ENCODE measurements at places on chromosomes 5 and 9.

DNA sequence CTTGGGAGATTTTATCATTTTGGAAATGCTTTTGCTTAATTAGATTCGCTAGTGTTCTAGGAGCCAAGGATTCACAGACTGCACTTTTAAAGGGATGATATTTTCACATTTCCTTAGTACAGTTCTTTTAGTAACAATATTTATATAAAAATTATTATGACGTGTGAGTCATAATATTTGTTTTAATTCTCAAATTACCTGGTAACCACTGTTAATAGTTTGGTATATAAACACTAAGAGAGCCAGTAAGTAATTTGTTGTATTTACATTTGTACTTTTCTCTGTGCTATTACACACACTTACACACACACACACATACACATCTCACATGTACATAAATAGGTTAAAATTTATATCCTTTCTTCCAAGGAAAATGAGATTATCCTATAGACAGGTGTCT is 58.8 kb upstream of the RAD23B start:
- no peak for DNase-seq

- no peak for DNase-seq
Observed at GRCh38 chr5:136133222-136133921, 727 bp downstream of the SMAD5 start.

DNA sequence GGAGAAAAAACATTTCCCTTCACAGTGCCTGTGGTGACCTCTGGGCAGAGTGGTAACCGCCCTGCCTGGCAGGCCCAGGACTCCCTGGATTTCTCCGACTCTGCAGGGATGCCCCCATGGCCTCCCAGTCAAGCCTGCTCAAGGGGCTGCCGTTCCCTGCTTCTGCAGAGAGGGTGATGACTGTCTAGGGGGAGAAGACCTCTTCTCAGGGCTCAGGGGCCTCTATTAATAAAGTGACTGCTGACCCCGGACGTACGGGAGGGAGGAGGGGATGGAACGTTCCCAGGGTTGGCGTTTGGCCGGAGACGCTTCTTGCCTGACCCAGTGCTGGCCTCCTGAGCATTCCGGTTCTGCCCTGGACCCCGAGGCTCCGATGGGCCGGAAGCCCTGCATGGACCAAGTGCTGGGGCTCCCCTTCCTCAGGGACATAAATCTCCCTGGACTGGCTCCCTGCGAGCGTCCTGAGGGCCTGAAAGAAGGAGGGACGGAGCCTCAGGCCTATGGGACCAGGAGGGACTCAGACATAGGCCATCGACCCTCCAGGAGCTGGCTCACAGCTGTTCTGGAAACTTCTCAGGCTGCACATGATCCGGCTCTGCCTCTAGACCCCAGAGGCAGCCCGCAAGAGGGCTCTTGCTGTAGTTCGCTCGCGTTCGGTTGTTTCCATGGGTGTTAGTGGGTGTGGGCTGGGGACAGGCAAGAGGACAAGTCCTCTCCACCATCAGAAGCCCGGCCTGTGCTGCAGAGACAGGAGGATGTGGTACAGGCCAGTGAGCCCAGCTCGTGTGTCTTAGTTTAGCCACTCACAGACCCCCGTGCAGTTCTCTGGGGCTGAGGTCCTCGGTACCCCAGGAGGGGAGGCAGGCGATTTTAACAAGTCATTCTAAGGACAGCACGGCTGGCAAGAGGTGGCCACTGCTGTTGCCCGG is 8.1 kb upstream of the RNU6ATAC start:
- DNase-seq, result no peak

GRCh38 chr5:1656271-1656975 is 132.7 kb upstream of the LPCAT1 start:
- no peak for DNase-seq

DNA sequence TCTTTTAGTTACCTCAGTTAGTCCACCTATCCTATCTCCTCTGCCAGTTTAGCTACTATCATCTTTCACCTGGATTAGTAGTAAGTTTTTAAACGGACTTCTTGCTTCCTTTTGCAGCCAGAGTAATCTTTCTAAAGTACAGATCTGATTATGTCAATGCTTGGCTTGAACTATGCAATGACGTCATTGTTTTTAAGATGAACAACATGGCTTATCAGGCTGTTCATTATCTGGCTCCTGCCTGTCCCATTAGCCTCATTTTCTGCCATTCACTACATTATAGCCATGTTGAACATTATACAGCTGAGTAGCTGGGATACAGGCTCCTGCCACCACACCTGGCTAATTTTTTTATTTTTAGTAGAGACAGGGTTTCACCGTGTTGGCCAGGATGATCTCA is 98.7 kb downstream of the RANBP17 start:
- DNase-seq, result no peak

GRCh38 chr5:68074048-68074632 is 141.4 kb upstream of the PIK3R1 start:
- DNase-seq, result no peak

DNA sequence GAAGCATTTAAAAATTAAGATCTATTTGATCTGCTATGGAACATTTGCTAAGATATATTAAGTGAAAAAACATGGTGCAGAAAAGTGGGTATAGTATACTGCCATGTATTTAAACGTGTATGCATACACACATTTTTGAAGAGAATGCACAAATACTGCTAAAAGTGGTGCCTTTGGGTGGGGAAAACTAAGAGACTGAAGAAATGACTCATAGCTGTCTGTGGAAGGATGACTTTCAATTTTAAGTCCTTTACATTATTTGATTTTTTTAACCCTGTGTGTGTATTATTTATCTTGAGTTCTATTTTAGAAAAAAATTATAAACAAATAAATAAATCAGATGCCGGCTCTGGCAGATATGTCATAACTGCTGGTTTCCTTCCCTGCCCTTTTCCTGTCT is 120.7 kb upstream of the SLIT3 start:
- DNase-seq, result no peak

DNA sequence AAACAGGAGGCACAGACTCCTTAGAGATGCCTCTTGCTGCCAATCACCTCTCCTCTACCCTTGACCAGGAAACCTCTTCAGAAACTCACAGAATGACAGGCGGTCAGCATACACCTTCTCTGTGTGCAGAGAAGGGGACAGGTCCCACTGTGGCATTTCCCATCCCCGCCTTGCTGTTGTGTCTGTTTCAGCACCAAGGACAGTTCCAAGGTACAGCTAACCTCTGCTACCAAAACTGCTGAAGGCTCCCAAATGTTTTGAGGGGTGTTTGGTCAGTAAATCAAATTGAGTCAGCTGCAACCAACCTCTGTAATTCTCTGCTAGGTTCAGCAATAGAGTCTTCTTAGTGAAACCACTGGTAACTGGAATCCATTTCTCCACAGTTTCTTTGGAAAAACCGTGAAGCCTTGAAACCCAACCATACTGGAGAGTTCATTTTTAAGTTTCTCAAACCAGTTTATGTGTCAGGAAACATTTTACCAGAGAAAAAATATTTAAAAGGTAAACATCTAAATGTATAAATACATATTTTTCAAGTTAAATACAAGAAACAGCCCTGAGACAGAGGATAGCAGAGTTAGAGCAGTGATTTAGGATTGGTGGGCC is 122.0 kb downstream of the DRD1 start:
- peak; percentile 56 for DNase-seq

- DNase-seq, result no peak
Observed at GRCh38 chr9:92682269-92682668, 12.3 kb upstream of the IPPK start.

- no peak for DNase-seq
Observed at GRCh38 chr5:139416651-139417050, 12.8 kb upstream of the SPATA24 start.

DNA sequence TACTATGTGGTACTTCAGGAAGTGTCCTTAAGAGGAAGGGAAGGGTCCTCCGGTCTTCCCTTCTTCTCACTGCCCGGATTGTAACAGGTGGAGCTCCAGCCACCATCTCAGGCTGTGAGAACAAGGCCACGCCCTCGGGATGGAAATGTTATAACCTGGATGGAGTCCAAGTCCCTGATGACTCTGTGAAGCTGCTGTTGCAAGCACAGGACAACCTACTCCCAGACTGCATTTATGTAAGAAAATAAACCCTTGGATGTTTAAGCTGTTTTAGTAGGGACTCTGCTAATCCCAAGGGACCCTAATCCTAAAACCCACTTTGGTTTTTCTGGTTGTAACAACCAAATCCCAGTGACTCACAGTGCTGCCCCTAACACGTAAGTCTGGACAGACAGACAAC is 221.6 kb downstream of the ACTL7B start:
- no peak for DNase-seq

- DNase-seq, result no peak
Observed at GRCh38 chr5:10461904-10462555, 20.4 kb downstream of the ROPN1L start.

DNA sequence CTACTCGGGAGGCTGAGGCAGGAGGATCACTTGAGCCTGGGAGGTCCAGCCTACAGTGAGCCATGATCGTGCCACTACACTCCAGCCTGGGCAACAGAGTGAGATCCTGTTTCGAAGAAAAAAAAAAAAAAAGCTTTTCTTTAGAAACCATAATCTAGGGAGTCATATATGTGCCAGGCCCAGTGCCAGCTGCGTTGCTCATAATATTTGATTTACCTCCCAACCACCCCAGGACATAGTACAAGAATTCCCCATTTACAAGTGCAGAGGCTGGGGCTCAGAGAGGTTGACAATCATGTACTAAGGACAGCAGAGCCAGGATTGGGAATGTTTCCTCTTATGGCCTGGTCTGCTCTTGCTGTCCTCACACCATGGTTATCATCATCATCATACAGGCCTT is 25.1 kb upstream of the TRIM14 start:
- DNase-seq, result no peak

- DNase-seq, result no peak
Observed at GRCh38 chr5:79893976-79894375, 97.1 kb downstream of the MTX3 start.

- DNase-seq, result no peak
Observed at GRCh38 chr9:125233678-125234077, 7.5 kb downstream of the HSPA5 start.
